ENCODE measurements at places on chromosomes 1 and 21.

DNA sequence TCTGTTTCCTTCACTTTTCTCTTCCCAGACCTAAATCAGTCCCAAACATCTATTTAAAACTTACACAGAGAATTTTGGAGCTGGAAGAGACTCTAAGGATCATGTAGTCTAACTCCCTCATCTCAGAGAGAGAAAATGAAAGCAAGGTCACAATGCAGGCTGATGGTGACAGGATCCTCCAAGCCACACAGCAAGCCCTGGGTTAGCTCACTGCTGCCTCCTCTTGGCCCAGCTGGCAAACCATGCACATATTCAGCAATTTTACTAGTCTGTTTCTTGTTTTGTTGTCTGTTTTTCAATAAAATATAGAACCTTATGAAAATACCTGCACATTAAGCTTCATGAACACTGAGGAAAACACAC is 27.7 kb upstream of the LY9 start:
- no peak for DNase-seq

- DNase-seq, result no peak
Observed at GRCh38 chr21:36369064-36369685, 16.0 kb upstream of the CHAF1B start.

- DNase-seq, result no peak
Observed at GRCh38 chr1:239657291-239657690, 270.9 kb downstream of the CHRM3 start.

GRCh38 chr1:147611021-147611426 is 59.3 kb downstream of the ACP6 start:
- DNase-seq, result no peak

GRCh38 chr1:41978986-41979385 is 60.3 kb upstream of the HIVEP3 start:
- DNase-seq, result no peak

DNA sequence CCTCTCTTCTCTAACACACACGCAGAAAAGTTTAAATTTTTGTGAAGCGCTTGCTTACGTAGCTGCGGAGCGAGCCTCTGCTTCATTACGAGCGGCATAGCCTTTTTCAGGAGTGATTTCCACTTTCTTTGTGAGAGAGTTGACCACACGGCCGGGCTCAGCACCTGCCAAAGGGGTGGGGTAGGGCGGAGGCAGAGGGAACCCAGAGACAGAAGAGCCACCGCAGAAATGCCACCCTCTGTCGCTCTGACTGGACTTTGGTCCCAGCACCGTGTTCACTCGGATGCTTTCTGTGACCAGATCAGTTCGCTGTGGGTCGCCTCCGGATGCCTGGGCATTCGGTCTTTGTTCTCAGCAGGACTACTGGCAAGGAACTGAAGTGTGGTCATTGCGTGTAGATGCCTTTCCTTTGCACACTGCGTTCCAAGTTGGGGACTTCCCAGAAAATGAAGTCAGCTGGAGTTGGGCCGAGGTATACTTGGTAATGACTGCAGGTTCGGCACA is 883 bp downstream of the CHODL start:
- DNase-seq, result peak; percentile 21
